Nasal cavity respiratory epithelium epithelial cell of viscerocranial mucosa (primary cell): ENCODE measurements at places on chromosomes 13 and 19. TPM values are rescaled to one million over a fixed set of nuclear protein-coding genes. Genes with fewer than 3 reads are reported as not detected.

The ZNF677 gene
- 19.1 and 29.0 TPM in 2 replicates for total RNA-seq

The TMEM238 gene
- 2.3 and 4.4 TPM in 2 replicates for total RNA-seq

The KCNJ14 gene
- 1.4 and 4.5 TPM in 2 replicates for total RNA-seq

The PIAS4 gene
- 14.7 and 20.6 TPM in 2 replicates for total RNA-seq

The CYP2A6 gene
- not detected in 2 replicates for total RNA-seq

The KLF1 gene
- under 0.01 TPM in 1 of 2 replicates, not detected in the other for total RNA-seq

The ADM5 gene
- total RNA-seq: under 0.01 and 0.78 TPM in 2 replicates

The NTF4 gene
- total RNA-seq: 4.9 and 5.5 TPM in 2 replicates

The KRTDAP gene
- 0.28 and 13.7 TPM in 2 replicates for total RNA-seq

The MIA gene
- 0.34 and 0.71 TPM in 2 replicates for total RNA-seq

The ANGPTL4 gene
- total RNA-seq: 3.4 and 5.9 TPM in 2 replicates

The RSPH6A gene
- total RNA-seq: under 0.01 and 0.07 TPM in 2 replicates

The SIGLEC12 gene
- total RNA-seq: not detected in 2 replicates
